AG10803 (cell line): ENCODE measurements at places on chromosomes 6 and 20.

GRCh38 chr6:43962458-43962857 lies 164.8 kb downstream of the MRPL14 start:
- DNase-seq = peak; percentile 41

DNA sequence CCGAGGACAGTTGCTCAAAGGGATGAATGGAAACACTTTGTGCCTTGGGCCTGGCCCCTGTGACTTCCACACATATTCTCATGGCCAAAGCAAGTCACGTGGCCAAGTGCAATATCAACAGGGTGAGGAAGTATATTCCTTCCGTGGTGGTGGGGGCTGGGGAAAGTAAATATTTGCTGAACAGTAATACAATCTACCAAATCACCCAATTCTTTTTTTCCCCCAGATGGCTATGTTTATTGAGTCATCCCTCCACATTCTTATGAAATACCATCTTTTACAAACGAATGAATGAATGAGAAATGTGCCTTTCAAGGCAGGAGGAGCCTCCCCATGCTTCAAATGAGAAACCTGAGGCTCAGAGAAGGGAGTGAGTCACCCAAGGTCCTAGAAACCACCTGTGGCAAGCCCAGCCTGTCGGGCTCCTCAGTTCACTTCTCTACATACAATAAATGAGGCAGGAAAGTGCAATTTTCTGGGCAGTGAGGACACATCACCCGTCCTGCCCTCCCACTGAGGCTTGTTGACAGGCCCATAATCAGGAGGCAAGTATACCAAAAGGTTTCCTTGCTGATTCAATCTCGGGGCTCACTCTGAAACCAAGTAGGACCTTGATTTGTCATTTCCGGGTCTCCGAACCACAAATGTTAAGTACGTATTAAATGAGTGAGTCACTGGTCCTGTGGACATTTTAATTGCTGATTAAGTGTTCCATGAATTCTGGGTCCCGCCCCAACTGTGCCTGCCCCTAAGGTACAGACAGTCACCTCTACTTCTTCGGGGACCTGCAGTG lies 25.3 kb upstream of the TOP1 start:
- DNase-seq = peak; percentile 96

DNA sequence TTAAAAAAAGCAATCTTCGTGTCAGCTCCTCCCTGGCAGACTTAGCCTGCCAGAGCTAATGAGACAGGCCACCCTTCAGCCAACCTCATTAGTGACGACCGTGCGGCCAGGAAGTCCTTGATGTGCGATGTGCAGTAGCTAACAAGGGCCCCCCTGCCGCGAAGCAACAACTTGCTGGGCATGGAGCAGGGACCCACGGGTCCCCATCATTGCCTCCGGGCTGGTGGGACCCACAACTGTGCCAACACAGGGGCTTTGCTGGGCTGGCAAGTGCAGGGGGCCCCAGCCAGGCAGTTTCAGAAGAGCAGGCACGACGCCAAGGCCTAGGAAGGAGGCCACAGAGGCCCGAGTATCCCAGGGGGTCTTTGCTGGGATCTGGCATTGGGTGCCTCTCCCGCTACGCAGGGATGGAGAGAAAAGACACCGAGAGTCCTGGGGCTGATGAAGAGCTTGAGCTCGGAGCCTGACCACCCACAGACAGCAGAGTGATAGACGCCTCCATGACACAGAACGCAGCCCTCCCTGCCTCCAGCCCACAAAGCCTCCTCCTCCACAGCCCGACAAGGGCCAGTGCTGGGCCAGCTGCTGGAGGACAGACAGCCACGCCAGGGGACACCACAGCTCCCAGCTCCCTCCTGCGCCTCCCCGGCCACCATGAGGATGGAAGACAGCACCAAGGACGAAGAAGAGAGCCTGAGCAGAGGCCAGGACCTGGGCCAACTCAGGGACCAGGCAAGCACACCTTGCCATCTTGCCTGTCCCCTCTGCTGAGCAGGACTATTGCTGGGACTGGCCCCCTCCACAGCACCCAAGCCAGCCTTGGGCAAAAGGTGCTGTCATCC lies 96.6 kb downstream of the YTHDF1 start:
- DNase-seq = no peak

GRCh38 chr20:37007898-37008649 lies 56.6 kb upstream of the SAMHD1 start:
- DNase-seq = peak; percentile 24

DNA sequence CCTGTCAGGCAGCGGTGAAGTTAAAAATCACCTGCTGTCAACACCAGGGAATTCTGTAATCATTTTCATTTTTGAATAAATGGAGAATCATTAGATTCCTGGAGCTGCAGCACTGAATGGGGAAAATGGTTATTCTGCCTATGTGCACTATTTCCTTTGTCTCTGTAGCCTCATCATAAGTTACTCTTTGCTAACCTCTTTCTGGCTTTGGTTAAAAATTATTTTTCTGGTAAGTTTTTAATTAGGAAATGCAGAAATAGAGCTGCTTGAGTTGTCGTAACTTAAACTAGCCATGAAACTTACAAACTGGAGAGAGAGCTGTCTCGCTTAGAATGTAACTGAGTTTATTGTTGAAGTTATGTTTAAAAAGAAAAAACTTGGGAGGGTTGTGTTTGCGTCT lies 28.8 kb downstream of the ZFAND3 start:
- no peak for DNase-seq

DNA sequence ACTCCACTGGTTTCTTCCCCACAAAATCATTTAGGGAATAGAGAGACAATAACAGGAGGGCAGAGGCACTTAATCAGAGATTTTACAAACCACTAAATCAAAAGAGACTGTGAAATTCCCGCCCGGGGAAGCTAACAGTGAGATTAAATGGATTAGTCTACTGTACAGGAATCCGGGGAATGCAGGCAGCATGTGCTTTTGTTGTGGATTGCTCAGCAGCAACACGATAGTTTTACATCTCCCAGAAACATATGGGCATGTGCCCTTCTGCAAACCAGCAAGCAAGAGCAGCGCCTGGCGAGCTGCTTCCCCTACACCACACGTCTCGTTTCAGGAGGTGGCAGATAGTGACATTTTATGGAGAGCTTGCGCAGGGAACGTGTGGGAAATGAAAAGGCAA lies 382.3 kb downstream of the CD83 start:
- DNase-seq = peak; percentile 90

GRCh38 chr6:143059663-143060353 lies 881 bp upstream of the AIG1 start:
- DNase-seq = peak; percentile 91

- DNase-seq = peak; percentile 8
Observed at GRCh38 chr20:6489361-6490171, 277.9 kb upstream of the BMP2 start.

DNA sequence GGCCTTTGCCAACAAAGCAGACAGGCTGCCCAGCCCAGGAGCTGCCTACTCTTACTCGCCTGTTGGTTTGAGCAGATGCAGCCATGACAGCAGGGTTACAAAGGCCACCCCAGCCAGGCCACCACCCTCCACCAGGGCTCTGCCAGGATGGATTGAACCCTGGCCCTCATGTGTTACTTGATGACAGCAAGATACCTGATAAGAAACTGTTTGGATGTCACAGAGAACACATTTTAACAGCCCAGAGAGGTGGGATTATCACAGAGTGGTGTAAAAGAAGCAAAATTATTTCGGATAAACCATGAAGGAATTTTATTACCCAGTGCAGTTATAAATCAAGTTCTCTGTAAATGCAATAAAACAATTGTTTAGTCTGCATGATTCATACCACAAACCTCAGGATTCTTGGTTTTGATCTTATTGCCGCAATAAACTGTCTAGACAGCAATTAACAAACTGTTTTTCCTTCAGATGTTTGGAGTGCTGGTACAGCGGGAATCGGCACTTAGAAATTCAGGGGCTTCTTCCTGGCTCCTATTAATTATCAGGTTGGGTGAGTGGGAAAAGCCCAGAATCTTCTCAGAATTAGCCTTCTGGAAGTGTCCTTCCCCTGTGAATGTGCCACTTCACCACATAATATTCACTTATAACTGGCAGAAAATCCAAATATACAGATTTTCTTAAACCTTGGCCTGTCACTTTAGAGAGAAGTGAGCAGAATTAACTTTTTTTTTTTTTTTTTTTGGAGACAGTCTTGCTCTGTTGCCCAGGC lies 58.0 kb upstream of the SALL4 start:
- DNase-seq = peak; percentile 86

GRCh38 chr6:170210026-170210390 lies 80.9 kb downstream of the DLL1 start:
- DNase-seq = no peak

- DNase-seq = no peak
Observed at GRCh38 chr6:149933461-149933860, 8.4 kb upstream of the ULBP2 start.

GRCh38 chr20:59242714-59243626 lies 57.4 kb upstream of the EDN3 start:
- no peak for DNase-seq

DNA sequence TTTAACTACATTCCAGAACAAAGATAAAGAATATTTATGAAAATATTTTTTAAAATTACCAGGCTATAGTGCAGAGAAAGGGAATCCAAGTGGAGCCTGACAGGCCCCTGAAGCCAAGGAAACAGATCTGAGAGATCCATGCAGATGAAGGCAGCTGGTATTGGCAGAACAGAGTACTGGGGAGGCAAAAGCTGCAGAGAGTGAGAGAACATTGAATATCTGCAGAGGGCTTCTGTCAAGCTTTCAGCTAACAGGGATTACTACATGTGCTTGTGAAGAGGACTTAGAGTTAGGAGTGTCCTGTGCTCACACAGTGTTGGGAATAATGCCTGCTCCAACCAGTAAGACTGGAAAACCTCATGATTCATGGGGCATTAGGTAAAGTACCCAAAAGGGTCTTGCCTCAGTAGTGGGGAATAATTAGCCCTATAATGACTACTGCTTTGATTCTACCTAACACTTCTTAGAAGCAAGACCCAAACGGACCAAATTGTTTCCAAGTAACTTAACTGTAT lies 657.2 kb downstream of the DHX35 start:
- no peak for DNase-seq

- DNase-seq = peak; percentile 50
Observed at GRCh38 chr6:149127212-149127611, 190.3 kb upstream of the TAB2 start.

DNA sequence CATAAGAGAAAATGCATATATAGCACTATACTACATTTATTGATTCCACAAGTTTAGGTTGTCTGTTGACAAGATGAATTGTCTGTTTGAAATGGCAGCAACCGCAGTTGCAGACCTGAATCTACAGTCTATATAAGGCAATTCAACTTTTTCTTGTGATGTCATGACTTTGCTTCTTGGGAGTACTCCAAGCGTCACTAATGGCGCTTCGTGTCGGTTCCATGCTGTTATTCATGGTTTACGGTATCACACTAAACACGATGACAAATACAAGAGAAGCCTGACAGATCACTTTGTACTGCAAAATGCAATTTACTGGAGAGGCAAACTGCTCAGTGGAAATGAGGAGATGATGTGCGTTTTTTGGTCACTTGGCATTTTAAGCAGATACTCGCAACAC lies 280.3 kb upstream of the TCF21 start:
- no peak for DNase-seq

- no peak for DNase-seq
Observed at GRCh38 chr6:108395297-108395696, 100.4 kb downstream of the AFG1L start.

GRCh38 chr20:24350923-24351368 lies 118.5 kb upstream of the SYNDIG1 start:
- peak; percentile 63 for DNase-seq

- no peak for DNase-seq
Observed at GRCh38 chr6:138882369-138883017, 86.6 kb downstream of the ECT2L start.

- no peak for DNase-seq
Observed at GRCh38 chr6:137772541-137773250, 94.4 kb upstream of the TNFAIP3 start.

DNA sequence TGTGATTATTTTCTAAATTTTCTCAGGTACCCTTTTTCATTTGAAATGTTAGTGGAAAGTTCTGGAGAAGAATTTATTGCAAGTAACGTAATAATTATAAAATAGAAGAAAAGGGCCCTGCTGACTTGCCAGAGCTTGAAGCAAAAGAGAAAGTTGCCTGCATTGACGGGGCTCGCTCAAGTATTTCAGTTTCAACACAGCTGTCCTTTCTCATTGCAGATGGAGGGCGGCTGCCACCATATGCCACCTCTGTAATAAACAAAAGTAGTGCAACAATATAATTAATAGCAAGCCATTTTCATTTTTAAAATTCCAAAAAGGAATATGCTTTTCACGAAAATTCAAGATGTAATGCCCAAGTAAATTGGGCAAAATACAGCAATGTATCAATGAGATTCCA lies 246.2 kb downstream of the PACRG start:
- peak; percentile 27 for DNase-seq

DNA sequence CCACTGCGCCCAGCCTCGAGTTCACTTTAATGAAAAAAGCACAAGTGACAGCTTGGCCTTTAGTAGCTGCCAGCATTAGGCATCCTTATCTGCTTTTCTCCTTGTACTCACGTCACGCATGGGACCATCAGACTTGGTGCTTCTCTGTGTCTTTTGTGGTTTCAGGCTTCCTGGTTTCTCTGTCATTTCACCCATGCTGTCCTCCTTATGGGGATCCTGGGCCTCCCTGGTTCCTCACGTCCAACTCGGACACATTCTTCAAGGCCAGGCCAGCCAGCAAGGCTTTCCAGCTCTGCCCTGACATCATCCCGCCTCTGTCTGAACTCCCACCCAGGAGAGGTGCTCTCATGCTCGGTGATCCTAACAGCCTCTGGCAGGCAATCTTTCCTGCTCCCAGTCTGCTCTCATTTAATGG lies 83.2 kb downstream of the TIAM2 start:
- DNase-seq = no peak

DNA sequence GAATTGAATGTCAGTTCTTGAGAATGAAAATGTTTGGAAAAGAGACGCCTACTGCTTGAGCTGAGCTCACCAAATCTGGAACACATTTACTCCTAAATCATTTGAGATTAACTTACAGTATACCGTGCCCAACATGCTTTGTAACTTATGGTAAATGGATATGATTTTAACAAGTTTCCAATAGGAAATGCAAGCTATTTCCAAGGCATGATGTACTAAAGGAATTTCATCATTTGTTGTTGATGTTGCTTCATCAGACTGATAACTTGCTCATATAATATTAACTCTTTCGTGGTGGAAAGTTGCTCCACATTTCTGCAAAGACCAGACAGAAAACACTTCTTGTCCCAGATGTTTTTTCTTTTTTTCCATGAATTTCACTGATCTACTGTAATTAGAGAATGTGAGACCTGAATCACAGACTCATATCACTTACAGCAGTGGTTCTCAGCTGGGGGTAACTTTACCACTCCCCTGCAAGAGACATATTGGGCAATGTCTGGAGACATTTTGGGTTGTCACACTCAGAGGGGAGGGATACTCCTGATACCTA lies 116.6 kb upstream of the TRAF3IP2 start:
- peak; percentile 85 for DNase-seq
